Stimulated activated CD8-positive, alpha-beta memory T cell treated with anti-CD3 and anti-CD28 coated beads, Interleukin-2, amount 100 ng/mL, for 1 hour (primary cell): ENCODE measurements at places on chromosomes 13 and 19.

DNA sequence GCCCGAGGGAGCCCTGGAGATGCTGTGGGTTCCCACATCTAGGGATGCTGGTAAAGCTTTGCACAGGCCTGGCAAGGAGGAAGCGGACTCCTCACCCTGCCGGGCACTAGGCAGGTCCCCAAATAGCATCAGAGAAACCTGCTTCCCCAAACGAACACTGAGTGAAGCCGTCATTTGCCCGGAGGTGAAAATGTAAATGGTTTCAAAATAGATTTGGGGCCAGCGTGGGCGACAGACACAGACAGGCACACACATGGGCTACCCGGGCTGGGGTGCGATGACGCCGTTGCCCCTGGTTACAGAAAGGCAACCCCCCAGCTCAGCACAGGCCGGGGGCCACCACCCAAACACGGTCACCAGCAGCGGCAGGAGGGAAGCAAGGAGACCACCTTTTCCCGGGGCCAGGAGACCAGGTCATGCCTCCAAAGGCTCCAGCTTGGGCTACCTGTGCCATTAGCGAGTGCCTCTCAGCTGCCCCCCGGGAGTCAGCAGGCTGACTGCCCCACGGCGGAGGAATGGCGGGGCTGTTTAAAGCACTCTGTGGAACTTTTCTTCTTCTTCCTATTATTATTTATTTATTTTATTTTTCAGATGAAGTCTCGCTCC, 47.5 kb upstream of the NDUFS7 start:
- DNase-seq = no peak

DNA sequence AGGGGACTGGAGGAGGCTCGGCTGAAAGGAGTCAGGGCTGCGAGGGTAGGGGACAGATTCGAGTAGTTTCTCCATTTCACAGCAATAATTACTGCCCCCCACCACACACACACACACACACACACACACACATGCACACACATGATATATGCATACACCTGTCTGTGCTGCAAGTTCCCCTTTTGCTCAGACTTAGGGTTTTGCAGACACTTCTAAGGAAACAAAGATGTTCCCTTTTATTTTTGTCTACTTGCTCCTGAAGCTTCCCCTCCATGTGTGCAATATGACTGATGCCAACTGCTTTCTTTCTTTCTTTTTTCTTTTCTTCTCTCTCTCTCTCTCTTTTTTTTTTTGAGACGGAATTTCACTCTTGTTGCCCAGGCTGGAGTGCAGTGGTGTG, 13.4 kb downstream of the MBD3L2B start:
- DNase-seq = no peak

GRCh38 chr19:2494447-2495129, 18.7 kb downstream of the GADD45B start:
- DNase-seq = peak; percentile 52

GRCh38 chr13:107441279-107441678, 774.1 kb downstream of the LIG4 start:
- DNase-seq = no peak

DNA sequence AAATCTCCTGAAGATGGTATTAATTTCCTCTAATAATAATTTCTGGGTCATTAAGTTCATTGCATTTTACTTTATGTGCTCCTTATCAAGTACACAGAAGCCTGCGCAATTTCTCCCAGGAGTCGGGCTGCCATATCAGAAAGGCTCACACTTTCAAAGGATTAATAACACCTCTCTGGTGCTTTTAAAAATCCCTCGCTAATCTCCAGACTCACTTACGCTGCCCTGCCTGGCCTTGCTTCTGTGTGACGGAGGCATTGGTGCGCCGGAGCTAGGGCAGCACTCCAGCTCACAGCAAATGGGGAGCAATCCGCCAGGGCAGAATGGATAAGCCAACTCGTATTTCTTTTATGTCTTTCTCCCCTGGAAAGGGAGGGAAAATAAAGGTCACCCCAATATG, 300.8 kb downstream of the EFNB2 start:
- no peak for DNase-seq

DNA sequence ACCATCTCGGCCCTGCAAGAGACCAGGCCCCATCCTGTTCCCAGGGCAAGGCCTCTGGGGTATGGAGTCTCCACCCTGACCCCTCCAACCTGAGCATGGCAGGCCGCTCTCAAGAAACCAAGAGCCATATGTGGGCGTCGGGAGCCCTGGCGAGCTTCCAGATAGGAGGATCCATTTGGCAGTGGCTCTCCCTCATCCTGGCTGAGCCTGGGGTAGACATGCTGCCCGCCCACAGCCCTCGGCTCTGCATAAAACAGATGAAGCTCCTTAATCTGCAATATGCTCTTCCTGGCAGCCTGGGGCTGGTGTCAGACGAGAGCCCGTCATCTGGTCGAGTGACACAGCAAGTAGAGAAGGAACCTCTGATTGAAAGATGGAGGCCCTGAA, 6.1 kb downstream of the ATP13A1 start:
- no peak for DNase-seq

DNA sequence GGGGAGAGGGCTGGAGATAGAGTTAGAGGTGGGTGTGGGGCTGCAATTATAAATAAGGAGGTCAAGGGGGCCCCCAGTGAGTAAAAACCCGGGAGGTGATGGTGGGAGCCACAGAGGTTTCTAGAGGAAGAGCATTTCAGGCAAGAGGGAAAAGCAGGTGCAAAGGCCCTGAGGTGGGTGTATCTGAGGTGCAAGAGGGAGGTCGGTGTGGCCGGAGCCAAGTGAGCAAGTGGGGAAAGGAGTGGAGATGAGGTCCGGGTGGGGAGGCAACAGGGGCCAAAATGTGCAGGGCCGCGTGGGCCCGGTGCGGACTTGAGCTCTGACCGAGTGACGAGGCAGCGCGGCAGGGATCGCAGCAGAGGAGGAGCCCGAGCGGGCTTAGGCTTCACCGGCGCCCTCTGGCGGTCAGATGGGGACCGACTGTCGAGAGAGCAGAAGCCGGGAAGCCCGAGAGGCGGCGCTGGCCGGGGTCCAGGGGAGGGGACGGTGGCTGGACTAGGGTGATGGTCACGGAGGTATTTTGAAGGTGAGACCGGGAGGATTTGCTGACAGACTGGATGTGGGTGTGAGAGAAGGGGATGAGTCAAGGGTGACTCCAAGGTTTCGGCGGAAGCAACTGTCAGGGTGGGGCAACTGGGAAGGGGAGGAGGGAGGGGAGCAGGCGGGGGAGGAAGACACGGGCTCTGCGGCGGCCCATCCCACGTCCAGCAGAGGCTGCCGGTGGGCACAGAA, 17.7 kb upstream of the SPACA4 start:
- DNase-seq = peak; percentile 76

GRCh38 chr19:3375221-3376090, 9.1 kb downstream of the NFIC start:
- no peak for DNase-seq

- no peak for DNase-seq
Observed at GRCh38 chr13:111474136-111475002, 153.9 kb downstream of the TEX29 start.

DNA sequence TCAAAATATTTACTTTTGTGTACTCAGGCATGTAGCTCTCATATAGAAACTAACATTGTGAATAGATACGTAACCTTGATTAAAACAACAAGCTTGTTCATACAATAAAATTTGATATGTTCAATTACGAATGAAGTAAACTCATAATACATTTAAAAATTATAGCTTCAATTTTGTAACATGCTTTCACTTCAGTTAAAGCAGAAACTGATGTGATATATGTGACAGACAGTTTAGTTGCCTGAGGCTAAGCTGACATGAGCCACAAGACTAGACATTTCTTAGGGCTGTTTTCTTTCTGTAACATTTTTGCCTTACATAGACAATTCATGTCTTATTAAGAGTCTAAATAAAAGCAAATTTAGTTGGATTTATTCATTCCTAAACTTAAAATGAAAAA, 526.0 kb downstream of the PCDH9 start:
- DNase-seq = no peak

DNA sequence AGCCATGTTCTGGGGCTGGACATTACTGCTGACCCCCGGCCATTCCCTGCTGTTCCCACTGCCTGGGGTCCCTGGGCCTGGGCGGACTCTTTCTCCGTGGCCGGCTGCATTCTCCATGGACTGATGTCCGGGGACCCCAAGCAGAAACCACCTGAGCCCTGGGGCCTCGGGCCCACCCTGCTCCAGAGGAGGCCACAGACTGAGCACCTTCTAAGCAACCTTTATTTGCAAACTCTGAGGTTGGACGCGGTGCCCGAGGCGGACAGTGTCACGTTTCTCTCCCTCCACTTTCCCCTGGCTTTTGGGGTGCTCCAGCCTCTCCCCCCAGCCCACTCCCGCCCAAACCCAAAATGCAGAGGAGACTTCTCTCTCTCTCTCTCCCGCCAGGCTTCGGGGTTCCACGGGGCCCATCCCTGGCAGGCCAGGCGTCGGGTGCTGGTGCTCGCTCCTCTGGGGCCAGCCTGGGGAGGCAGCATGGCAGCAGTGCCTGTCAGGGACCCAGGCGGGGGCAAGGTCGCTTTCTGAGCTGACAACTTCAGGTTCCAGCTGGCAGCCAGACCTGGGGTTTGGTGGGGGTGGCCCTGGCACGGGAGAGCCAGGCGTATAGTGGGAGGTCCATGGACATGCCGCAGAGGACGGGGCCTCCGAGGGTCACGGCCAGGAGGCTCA, 2.3 kb upstream of the C19orf25 start:
- DNase-seq = no peak

GRCh38 chr19:11843722-11844121, 4.8 kb upstream of the ZNF439 start:
- DNase-seq = no peak

DNA sequence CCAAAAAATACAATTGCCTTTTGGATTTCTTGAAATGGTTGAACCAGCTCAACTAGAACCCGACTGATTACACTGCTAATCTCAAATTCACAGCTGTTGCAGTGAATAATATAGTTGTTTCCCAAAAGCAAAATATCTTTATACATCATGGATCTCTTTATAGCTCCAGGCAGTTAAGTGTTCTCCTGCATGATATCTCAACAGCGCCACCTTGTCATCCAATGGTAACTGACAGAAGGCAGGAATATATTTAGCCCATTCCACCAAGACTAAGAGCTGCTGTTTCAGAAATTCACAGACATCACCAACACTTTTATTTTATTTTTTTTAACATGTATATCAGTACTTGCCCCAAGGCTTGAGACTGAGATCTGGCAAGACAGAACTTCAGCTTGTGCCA, 1141.0 kb upstream of the PRR20A start:
- no peak for DNase-seq

GRCh38 chr19:30799865-30800755, 427.9 kb downstream of the ZNF536 start:
- no peak for DNase-seq

DNA sequence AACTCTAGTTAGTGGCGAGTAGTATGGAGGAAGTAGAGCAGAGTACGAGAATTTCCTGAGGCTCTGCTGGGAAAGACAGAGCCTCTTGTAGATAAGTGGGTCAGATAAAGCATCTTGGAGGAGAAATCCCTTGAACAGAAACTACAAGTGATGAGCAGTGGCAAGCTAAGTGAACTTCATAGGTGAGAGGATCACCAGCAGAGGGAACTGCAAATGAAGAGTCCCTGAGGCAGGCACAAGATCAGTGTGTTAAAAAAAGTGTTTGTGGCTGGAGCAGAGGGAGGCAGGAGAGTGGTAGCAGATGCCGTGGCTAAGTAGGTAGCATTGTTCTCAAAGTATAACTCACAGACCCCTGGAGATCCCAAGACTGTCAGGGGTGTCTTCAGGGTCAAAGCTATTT, 437.6 kb downstream of the HS6ST3 start:
- DNase-seq = no peak

DNA sequence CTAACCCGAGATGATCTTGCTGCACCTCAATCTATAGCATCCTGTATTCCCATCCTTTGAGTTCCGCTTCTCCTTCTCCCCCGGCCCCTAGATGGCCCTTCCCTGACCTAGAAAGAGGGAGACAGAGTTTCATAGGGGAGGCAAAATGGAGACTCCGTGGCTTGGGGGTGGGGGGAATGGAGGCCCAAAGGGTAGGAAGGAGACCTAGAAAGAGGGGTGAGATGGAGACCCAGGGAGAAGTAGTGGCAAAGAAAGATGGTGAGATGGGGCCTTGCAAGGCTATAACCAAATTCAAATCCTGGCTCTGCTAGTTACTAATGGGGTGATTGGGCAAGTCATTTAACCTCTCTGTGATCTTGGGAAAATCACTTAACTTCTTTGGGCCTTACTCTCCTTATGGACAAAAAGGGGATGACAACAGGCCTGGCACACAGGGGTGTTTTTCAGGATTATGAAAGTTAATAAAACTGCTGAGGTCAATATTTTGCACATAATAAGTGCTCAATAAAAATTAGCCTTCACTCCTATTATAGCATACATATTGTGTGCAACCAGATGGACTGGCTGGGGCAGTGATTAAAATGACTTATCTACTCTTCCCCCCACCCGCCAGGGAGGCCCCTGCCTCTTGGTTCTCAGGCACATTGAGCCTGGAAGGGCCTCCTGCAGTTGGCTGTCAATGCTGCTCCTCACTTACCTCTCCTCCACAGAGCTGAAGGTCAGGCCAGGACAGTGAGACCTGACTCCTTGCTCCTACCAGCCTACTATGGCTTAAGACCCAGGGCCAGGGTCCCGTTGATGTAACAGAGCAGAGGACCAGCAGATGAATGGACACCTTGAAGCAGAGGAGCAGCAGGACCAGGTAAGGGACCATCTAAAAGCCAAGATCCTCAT, 633 bp downstream of the SPHK2 start:
- DNase-seq = no peak

GRCh38 chr19:3167533-3168272, 10.9 kb upstream of the S1PR4 start:
- DNase-seq = no peak

GRCh38 chr19:39240421-39240820, 4.4 kb downstream of the IFNL3 start:
- DNase-seq = no peak

DNA sequence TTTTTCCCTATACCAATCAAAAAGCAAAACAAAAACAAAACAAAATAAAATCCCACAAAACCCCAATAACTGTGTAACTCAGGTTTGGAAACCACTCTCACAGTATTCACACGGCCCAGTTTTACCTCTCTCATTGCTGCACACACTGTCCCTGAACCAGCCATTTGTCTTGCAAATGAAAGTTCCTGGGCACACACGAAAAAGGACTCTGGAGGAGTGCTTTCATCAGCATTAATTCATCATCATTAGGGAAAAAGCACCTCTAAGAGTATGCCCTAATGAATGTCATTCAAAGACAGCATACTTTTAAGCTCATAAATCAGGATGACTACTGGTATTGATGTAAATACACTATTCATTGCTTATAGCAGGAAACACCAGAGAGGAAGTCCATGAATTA, 306.3 kb downstream of the DNAJC15 start:
- DNase-seq = no peak

- no peak for DNase-seq
Observed at GRCh38 chr13:45332036-45332830, 8.8 kb downstream of the TPT1 start.
